ENCODE measurements at places on chromosomes 7 and 10.
A peak's percentile ranks its signal among the peaks of the same experiment; 100 is the strongest.

DNA sequence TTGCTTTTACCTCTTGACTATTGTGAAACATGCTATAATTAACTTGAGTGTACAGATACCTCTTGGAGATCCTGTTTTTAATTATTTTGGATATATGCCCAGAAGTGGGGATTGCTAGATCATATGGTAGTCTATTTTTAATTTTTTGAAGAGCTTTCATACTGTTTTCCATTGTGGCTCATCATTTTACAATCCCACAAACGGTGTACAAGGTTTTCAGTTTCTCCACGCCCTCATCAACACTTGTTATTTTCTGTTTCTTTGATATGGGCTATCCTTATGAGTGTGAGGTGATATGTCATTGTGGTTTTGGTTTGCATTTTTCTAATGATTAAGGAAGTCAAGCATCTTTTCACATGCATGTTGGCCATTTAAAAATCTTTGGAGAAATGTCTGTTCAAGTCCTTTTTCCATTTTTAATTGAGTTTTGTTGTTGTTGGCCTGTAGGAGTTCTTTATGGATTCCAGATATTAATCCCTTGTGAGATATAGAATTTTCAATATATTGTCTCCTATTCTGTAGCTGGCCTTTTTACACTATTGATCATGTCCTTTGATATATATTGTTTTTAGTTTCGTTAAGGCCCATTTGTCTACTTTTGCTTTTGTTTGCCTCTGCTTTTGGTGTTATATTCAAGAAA lies 7.5 kb downstream of the AGK start:
- DNase-seq: no peak

GRCh38 chr10:23457632-23458417 lies 18.9 kb downstream of the OTUD1 start:
- no peak for DNase-seq

DNA sequence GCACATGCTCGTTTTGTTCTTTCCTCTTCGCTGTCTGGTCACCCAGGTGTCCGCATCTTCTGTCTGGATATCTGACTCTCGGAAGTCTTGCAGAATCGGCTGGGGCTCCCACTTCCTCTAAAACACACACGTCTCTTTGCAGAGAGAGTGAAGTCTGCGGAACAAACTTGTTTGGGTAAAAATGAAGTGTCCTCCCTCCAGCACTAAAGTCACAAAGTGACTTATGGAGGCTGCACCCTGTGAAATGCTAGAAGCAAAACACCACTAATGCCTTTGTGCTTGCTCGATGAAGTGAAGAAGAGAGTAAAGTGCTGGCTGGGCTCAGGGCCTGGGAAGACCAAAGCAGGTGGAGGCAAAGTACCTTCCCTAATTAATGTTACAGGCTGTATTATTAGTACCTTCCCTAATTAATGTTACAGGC lies 71.4 kb downstream of the FGFR2 start:
- DNase-seq: no peak

DNA sequence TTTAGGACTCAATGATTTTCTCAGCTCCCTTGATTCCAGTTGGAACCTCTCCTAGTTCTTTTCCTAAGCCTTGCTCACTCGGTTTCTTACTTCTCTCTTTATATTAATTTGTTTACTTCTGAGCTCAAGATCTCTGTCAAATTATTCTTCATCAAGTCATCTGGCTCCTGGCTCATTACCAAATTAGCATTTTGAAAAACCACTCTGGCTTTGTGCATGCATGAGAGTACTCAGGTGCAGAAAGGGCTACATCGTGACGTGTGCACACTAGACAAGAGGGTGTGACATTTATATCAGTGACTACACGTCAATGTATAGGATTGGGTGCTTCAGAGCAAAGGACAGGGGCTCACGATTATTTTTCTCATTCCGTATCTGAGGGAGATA lies 645.7 kb upstream of the DPP6 start:
- DNase-seq: no peak

DNA sequence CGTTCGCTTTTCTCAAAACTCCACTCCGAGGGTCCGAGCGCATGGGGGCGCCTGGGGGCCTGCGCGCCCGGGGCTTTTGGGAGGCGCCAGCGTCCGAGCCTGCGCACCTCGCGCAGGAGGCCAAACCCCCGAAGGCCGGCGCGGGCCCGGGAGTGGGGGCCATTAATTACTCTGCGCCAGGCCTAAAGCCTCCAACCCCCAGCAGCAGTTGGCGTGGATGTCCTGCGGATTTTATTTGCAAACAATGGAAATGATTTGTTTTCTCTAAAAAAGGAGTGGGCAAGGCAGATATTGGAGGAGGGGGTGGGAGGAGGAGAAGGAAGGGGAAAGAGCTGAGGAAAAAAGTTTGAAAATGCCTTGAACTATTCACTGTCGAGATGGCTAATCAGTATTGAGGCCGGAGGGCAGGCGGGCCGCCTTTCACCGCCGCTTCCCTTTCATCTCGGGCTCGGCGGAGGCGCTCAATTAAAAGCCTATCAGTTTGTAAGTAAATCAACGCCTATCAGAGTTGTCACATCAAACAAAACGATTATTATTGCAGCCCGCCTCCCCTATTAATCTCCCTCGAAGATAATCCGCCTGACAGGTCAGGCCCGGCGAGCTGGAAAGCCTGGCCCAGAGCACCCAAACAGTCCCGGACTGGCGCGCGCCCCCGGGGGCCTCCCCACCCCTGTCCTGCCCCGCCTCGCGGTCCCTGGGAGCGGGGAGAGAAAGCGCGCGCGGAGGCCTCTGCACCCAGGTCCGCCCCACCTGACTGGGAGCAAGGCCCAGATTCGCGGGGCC lies 3.4 kb upstream of the ZNF503 start:
- DNase-seq: peak; percentile 72

DNA sequence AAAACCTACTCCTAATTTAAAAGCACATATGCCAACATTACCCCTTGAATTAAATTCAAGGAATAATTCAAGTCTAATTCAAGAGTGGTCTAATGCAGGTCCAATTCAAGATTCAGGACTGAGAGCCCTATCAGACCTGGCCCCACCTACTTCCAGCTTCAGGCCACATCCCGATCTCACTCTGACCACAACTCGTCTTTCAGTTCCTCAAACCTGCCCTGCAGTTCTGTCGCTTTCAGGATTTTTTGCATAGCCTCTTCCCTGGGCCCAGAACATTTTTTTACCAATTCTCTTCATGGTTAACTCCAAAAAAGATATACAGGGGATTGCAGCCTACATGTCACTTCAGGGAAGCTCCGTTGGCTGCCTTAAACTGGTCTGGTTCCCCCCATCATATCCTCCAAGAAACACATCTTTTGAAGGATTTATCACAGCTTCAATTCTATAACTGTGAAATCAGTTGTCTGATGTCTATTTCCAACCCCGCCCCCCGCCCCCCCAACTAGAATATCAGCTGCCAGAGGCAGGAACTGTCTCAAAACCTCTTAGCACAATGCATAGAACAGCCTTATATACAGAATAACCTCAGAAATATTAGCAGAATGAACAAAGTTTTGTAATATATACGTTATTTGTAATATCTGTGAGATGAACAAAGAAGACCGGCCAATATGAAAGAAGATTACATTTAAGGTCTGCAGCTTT lies 20.8 kb downstream of the CCDC6 start:
- DNase-seq: no peak

- DNase-seq: no peak
Observed at GRCh38 chr10:30447125-30447799, 13.3 kb downstream of the MAP3K8 start.

GRCh38 chr7:143391462-143392404 lies 10.6 kb downstream of the ZYX start:
- peak; percentile 81 for DNase-seq

GRCh38 chr7:91894781-91895480 lies 14.4 kb upstream of the MTERF1 start:
- no peak for DNase-seq

- DNase-seq: peak; percentile 94
Observed at GRCh38 chr7:157139111-157139809, 534 bp downstream of the UBE3C start.

GRCh38 chr10:111650088-111650487 lies 533.5 kb downstream of the GPAM start:
- no peak for DNase-seq

- DNase-seq: no peak
Observed at GRCh38 chr10:67100951-67101350, 175.1 kb downstream of the LRRTM3 start.

DNA sequence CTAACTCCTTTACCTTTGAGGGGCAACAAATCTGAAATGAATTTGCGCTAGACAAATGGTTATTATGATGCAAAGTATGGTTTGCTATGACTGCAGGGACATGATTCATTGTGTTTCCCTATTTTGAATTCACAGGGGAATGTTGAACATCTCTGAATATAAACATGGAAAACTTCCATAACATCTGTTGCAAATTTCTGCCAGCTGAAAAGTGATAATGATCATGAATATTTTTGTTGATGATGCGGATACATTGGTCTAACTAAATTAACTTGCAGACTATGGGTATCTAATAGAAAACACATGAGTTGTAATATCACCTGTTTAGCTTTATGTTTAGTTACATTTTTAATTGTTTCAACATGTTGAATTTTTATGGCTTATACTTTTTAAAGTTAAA lies 1325.5 kb downstream of the REEP3 start:
- no peak for DNase-seq

- no peak for DNase-seq
Observed at GRCh38 chr7:87866089-87866488, 10.1 kb downstream of the SLC25A40 start.

GRCh38 chr10:13769946-13770345 lies 183.2 kb downstream of the PRPF18 start:
- no peak for DNase-seq

- no peak for DNase-seq
Observed at GRCh38 chr10:133039107-133039802, 48.5 kb upstream of the ADGRA1 start.

DNA sequence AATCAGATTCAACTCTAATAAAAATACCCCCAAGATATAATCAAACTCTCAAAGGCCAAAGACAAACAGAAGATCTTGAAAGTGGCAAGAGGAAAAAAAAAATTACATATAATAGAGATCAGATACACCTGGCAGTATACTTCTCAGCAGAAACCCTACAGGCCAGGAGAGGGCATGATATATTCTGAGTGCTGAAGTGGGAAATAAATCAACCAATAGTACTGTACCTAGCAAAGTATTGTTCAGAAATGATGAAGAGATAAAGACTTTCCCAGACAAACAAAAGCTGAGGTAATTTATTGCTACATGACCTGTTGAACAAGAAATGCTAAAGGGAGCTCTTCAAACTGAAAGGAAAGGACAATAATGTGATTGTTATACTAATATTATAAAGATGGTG lies 291.9 kb downstream of the SH2D4B start:
- no peak for DNase-seq

Measured in upper lobe of left lung (tissue), 6 donors.